Thymus (tissue), 14 donors: ENCODE measurements at places on chromosomes 2 and 18.

- no peak for DNase-seq
Measured at GRCh38 chr18:21805771-21806366, 65.3 kb downstream of the MIB1 start.

DNA sequence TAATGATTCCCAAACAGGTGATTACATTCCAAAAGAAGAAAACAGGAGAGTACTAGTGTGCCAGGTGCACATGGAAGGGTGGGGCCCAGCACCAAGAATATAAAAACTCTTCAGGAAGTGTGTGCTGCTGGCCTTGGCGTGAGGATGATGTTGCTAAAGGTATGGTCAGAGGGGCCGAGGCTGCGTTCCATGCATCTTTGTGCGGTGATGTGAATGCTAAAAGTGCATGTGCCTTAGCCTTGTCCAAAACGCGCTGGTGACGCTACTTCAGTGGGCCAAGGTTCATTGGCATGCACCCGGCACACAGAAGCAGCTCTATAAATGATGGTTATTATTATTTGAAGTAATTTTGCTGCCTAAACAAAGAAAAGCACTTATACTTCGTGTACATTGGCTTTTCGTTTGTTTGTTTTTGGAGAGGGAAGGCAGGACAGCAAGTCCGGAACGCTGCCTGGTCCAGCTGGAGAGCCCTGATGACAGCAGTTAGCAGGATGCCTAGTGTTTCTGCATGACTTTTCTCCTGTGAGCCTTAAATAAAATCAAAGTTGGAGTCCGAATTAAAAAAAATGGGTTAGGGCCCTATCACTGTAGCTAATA is 2.9 kb downstream of the ALKAL2 start:
- DNase-seq = no peak

- DNase-seq = no peak
Measured at GRCh38 chr2:8300216-8300615, 381.6 kb upstream of the ID2 start.

- DNase-seq = no peak
Measured at GRCh38 chr2:120442923-120443571, 97.1 kb downstream of the INHBB start.

DNA sequence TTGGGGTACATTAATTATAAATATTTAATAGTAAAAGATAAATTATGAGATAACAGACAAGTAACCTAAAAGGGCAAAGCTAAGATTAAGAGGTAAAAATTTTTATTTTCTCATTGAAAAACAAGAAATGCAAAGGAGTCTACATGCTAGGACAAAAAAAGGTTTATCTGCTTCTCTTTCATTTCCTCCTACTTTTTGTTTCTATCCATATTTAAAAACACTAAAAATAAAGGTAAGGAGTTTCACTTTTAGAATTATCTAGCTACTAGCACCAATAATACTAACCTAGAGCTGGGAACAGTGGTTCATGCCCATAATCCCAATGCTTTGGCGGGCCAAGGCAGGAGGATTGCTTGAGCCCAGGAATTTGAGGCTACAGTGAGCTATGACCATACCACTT is 1551.7 kb upstream of the SLC39A10 start:
- DNase-seq = no peak

DNA sequence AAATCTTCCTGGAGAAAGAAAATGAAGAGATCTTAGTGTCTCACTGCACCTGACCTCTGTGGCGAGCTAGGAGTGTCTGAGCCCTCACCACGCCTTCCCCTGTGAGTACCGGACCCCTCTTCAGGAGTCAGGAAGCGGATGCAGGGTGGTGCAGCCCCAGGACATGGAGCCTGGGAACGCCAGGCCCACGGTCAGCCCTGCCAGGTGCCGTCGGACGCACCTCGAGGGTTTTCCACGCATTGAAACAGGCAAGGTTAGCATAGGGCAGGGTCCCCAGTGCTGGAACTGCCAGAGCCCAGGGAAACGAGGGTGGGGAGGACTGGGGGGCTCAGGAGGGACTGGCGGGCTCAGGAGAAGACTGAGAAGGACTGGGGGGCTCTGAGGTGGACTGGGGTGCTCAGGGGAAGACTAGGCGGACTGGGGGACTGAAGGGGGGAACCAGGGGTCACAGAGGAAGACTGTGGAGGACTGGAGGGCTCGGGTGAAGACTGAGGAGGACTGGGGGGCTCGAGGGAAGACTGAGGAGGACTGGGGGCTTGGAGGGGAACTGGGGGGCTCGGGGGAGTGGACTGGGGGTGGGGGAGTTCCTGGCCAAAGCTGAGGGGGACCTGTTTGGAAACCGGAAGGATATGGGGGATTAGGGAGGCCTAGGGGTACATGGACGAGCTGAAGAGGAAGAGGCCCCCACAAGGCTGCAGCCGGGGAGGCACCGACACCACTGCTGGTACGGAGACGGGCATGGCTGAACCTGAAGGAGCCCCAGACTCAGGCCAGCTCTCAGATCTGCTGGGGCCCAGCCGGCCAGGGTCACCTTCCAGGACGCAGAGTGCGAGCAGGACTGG is 65.2 kb upstream of the SNTG2 start:
- no peak for DNase-seq

DNA sequence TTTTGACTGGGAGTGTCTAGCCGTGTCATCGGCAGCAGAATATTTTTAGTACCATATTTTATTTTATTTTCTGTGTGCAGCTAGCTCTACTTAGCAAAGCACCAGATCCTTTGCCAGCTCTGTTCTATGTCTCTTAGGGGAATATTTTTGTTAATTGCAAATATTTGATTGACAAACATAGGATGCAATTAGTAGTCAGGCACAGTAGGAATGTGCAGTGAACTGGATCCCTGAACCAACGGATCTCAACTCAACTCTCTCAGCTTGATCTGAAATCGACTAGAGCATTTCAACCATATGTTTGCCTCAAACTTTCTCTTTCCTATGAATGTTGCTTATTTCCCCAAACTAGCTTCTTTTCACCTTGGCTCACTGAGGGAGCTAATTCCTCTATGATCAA is 998.0 kb upstream of the FANCL start:
- DNase-seq = no peak

DNA sequence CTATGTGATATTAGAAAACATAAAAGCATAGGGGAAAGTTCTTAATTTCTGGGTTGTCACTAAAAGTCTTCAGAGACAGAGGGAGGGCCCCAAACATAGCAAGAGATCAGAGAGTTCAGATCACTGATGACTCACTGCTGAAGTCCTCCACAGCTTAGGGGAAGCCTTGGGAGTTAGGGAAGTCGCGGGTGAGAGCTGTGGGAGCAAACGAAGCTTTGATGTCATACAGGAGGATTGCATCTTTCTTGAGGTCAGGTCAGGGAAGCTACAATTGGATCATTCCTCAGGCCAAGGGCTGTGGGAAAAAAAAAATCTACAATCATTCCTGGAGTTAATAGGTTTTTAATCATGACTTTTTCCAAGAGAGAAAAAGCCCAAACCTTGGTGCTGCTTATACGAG is 96.2 kb downstream of the COPS8 start:
- no peak for DNase-seq
